ENCODE measurements at places on chromosomes 3 and 15.

GRCh38 chr15:25245801-25246622, 192.8 kb downstream of the UBE3A start:
- DNase-seq, result no peak

DNA sequence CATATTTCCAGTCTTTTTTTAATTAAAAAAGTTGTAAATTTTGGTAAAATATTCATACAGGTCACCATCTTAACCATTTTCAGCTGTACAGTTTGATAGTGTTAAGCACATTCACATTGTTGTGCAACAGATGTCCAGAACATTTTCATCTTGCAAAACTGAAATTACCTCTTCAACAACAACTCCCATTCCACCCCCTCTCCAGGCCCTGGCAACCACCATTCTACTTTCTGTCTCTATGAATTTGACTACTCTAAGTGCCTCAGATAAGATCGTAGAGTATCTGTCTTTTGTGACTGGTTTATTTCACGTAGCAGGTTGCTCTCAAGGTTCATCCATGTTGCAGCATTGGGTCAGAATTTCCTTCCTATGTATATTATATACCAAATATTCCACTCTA, 76.0 kb downstream of the SLCO3A1 start:
- DNase-seq, result no peak

DNA sequence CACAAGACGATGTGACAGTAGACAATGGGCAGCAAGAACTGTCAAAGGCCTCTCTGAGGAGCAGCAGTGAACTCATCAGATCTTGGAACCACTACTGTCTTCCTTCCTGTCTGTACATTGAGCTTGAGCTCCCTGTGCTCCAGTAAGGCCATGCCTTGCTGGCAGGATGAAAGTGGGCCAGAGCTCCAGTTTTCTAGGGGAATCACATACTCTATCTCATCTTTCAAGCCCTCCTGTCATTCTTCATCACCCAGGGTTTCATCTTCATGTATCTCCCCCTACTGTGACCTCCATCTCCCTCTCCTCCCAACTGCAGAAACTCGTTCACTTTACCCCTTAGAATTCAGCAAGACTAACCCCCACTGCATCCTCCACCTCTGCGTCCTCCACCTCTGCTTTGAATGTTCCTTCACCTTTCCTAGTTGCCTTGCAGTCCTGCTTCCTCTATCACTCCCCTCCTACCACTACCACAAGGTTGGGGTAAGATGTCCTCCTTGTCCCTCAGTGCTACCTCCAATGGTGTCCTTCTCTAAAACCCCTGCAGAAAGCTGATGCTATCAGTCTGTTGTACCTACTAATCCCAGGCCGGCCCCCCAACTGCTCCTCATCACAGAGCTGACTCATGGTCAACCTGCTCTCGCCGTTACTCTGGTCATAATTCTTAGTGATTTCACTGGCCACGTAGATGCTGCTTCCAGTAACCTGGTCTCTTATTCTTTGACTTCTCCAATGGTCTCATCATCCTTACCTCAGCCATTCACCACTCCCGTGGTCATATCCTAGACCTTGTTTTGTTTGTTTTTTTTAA, 22.3 kb downstream of the NKIRAS1 start:
- DNase-seq, result no peak

DNA sequence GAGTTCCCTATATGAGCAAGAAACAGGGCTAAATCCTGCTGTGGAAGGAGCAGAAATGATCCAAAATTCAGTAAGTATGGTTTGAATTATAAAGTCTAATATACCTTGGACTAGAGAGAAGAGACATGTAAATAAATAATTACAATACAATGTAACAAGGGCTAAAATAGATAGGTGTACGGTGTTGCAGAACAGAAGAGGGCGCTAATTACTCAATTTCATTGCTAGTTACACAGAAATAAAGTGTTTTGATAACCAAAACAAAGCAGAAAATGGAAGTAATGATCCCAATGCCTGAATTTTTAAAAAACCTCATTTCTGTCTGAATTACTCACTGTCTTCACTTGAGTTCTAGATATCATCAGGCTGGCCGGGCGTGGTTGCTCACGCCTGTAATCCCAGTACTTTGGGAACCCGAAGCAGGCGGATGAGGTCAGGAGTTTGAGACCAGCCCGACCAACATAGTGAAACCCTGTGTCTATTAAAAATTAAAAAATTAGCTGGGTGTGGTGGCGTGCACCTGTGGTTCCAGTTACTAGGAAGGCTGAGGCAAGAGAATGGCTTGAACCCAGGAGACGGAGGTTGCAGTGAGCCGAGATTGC, 8.3 kb upstream of the PLCH1 start:
- DNase-seq, result no peak

- no peak for DNase-seq
Observed at GRCh38 chr3:61158216-61158615, 93.0 kb downstream of the FHIT start.

GRCh38 chr3:4575381-4575780, 82.2 kb downstream of the ITPR1 start:
- DNase-seq, result no peak

- no peak for DNase-seq
Observed at GRCh38 chr3:127682561-127682960, 9.8 kb downstream of the ABTB1 start.

DNA sequence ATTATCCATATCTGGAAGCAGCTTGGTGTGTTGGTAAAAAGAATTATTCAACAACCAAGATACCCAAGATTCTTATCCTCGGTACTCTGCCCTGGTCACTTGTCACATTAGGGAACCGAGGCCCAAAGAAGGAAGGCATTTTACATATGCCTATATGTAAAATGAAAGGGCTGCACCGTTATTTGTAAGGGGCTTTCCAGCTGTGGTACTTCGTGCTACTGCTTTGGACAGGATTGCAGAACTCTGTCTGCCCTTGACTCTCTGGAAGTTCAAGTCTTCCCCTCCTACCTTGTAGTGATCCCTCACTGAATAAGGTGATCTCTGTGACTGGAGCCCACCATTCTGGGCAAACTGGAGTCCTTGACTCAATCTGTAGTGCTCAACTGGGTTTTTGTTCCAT, 198.9 kb upstream of the TOPAZ1 start:
- DNase-seq, result no peak

- no peak for DNase-seq
Observed at GRCh38 chr3:172613845-172614244, 90.6 kb upstream of the TNFSF10 start.

DNA sequence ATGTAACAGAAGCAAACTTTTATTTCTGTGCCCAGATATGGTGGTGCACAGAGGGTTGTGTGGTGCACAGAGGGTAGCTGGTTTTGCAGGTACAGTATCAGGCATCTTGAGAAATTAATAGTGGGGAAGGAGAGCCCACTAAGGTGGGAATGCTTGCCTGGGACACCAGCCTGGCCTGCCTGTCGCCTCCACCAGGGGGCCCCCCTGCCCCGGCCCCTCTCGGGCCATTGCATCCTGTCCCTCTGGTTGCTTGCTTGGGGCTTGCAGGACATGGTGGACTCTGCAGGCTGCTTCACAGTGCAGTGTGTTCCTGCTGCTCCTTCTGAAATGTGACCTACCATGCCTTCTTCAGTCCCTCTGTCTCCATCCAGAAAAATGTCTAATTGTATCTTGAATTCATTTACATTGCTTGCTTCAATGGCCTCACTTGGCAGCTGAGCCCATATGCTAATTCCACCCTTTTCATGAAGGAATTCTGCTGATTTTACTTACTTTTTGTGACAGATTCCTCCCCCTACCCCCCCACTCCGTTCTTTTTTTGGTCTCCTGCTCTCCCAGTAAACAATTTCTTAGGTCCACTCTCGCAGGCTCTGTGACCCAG, 73.6 kb downstream of the EEFSEC start:
- DNase-seq, result peak; percentile 25

DNA sequence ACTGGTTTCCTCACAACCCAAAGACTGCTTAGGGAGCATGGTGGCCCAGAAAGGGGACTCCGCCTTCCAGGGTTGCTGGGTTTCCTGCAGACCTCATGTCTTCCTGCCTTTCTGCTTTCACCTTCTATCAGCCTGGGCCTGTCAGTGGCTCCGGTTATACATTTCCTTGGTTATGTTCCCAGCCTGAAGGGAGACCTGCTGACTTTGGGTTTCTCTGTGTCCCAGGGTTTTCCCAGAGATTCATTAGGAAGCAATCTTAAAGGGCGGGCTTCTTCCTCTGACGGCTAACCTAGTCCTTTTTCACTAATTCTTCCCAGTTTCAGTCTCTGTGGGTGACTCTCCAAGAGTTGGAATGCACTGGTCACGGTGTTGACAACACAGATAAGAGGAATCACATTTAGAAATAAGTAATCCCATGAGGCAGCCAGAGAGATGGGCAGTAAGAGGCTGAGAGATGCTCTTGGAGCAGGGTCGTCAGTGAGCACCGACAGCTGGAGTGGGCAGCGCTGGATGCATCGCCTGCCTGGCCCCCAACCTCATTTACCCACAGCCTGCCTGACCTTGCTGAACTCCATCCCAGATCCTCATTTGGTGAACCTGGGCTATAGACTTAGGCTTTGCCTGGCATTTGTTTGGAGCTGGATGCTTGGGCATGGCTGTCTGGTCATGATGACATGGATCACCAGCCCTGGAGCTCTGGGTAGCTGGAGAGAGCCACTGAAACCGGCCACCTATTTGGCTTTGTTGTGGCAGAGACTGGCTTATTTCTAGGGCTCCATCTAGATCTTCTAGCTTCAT, 10.0 kb upstream of the EHD4 start:
- no peak for DNase-seq

DNA sequence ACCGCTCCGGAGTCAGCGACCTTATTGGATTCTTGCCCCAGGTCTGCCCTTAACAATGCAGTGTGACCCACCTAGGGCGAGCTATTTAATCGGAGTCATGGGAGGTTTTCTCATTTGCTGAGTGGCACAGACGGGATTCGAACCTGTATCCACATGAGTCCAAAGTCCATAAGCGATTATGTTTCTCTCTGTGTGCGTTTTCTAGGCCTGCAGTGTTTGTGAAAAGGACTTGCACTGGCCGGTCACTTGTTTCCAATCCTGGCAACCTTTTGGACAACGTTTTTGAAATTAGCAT, 691 bp upstream of the HDGFL3 start:
- DNase-seq, result no peak

DNA sequence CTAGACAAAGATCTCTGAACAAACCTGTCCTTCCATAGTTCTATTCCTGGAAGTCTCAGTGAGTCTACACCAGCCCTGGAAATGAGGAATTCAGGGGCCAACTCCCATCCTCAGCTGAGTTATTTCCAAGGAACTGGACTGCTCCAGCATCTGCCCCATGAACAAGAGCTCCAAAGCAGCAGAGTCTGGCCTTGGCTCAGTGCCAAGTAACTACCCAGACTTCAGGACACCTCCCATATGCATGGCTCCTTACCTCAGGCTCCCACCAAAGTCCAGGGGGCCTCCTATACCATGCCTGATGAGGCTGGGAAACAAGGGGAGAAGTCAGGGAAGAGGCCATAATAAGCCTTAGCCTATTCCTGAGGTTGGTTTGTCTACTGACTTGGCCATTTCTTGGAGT, 45.0 kb downstream of the FAIM start:
- no peak for DNase-seq

GRCh38 chr3:122104515-122105194, 49.5 kb downstream of the CD86 start:
- no peak for DNase-seq

- DNase-seq, result no peak
Observed at GRCh38 chr3:177521305-177521704, 324.0 kb upstream of the TBL1XR1 start.

- DNase-seq, result no peak
Observed at GRCh38 chr3:41120460-41120859, 78.8 kb upstream of the CTNNB1 start.

- no peak for DNase-seq
Observed at GRCh38 chr15:62027263-62027565, 33.0 kb downstream of the VPS13C start.

DNA sequence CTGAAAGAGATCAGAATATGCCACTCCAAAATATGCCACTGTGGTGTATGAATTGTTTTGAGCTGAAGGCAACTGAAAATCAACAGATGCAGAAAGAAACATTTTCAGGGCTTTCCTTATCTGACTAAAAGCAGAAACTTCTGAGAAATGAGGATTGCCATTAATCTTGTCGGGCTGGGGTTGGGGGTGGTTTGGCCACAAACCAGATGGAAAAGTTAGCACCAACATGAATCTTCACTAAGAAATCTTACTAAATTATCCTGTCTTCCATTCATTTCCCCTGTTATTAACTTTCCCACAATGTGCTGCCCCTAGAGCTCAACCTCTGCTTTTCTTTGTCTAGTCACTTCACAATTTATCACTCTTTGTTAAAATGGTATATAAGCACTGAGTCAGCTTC, 229.9 kb upstream of the GADL1 start:
- no peak for DNase-seq

DNA sequence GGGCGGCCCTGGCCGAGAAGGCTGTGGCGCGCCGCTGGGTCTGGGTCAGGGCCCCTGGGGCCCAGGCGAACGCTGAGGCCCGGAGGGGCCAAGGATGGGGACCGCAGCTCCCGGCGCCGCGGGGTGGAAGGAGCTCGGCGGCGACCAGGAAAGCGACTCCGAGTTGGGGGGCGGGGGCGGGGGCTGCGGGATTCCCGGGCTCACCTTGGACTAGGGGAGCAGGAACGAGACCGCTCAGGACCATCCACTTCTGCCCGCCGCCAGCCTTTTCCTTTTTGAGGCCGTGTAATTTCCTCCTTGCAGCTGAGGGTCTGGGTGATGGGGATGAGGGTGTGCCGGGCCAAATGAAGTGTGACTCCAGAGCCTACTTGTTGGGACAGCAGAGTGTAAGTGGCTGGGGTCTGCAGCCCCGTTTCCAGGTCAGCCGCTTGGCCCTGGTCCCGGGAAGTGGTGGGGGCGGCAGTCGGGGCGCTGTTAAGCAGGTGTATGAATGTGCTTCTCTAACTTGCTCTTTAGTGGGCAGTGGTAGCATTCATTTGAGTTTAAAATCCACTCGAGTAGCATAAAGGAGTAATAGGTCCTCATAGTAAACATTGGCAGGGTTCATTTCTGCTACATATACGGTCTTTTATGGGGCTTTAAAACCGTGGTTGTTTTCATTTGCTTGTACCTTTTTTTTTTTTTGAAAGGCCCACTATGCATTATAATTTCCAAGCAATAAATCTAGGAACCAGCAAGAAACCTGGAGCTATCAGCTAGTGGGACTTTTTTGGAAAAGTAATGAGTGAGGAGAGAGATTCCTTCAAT, 717 bp downstream of the PXK start:
- peak; percentile 14 for DNase-seq

GRCh38 chr3:108603691-108604090, 14.2 kb downstream of the DZIP3 start:
- no peak for DNase-seq

- DNase-seq, result no peak
Observed at GRCh38 chr3:119289404-119289770, 4.8 kb upstream of the ARHGAP31 start.

- no peak for DNase-seq
Observed at GRCh38 chr3:57746156-57747010, 9.7 kb upstream of the SLMAP start.

DNA sequence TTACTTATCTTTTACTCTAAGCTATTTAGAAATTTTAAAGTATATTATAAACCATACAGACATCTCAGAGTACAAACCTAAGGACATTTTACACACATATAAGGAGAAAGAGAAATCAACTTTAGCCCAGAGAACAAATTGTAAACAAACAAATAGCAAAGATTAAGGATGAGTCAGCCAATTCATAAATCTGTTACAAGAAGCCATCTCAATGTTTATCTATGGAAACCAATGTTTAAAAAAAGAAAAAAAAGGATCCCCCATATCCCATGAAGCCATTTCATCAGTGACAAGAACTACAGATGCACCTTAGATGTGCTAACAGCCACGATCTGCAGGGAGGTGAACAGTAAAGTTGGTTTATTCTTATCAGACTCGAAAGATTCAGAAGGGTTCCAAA, 437.1 kb downstream of the SHQ1 start:
- no peak for DNase-seq
